Kidney tubule cell (primary cell): ENCODE measurements at places on chromosomes 11 and 22.

- DNase-seq: no peak
Observed at GRCh38 chr22:43317239-43317638, 25.9 kb downstream of the SCUBE1 start.

DNA sequence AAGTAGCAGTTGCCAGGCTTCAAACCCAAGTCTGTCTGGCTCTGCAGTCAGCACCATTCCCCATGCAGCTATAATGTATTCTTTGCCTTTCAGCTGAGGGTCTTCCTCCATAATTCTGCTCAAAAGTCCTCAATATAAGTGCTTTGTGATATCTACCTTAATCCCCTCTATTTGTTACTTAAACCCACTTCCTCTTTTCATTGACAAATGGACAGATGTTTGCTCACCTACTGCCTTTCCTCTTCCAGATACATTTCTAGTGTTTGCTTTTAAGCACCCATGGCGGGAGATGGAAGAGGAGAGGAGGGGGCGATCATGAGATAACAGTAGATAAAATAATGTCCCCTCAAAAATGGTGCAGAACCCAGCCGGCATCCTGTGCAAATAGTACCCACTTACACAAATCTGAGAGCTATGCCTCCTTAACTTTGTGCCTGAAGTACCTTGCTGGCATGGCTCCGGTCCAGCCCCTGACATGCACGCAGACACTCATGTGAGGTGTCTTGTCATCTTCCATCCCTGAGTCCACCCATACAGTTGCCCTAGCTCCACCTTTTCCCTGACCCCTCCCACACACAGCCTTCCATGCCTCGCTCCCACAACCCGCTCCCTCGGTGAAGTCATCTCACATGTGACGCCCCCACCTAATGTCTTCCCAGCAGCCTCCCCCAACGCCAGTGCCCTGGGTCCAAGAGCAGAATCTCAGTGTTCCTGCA is 109.6 kb downstream of the TRIM29 start:
- DNase-seq: no peak

DNA sequence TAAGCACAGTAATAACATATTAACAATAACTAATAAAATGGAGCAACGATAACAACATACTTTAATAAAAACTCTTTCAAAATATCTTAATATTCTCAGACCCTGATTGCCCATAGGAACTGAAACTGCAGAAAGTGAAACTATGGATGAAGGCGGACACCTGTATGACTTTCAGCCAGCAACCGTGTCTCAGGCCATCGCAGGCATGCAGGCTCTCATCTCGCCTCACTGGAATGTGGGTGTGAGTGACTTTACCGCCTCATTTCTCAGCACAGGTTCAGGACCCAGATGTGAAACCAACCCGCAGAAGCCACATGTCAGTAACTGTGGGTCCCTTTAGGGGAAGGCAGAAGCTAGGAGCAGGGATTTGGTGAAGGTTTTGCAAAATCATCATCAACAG is 539.1 kb downstream of the FAM181B start:
- DNase-seq: peak; percentile 28

DNA sequence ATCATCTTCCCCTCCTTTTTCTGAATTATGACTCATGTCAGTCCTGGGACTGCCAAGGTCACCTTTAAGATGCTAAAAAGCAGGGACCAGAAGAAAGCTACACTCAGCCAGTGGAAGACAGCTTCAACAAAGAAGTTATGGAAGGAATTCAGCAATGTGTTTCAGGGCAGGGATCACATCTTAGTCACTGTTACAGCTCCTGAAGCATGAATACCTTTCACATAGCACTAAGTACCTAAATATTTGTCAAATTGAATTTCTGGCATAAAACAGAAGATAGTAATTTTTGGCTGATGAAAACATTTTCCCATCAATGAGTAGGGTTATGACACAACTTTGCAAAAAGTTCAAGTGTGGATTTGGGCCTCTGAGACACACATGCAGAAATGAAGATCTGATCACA is 5.2 kb downstream of the DDB1 start:
- DNase-seq: no peak

DNA sequence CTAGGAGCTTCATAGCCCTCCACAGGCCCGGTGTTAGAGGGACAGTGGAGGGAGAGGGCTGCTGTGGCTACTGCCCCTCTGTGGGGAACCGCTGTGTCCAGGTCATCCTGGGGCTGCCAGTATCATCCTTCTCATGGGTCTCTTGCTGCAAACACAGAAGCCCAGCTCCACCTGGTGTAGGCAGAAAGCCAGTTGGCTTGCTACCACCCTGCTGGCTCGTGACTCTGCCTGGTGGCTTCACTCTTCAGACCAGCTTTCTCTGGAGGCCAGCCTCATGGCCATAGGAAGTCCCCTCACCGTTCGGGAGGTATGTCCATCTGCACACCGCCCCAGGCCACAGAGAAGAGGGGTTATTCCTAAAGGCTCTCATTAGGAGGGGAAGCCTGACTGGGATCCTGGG is 19.4 kb upstream of the SUSD2 start:
- DNase-seq: no peak

DNA sequence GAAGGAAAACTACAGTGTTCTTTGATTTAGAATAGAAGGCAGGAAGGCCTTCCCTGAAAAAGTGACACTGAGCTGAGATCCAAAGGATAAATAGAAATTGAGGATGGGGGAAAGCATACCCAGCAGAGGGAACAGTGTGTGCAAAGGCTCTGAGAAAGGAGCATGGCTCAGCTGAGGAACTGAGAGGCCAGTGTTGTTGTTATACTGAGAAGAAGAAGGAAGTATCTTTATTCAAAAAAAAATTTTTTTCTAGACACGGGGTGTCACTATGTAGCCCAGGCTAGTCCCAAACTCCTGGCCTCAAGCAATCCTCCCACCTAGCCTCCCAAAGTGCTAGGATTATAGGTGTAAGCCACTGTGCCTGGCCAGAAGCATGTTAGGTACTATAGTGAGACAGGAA is 3.5 kb upstream of the PIK3C2A start:
- no peak for DNase-seq

DNA sequence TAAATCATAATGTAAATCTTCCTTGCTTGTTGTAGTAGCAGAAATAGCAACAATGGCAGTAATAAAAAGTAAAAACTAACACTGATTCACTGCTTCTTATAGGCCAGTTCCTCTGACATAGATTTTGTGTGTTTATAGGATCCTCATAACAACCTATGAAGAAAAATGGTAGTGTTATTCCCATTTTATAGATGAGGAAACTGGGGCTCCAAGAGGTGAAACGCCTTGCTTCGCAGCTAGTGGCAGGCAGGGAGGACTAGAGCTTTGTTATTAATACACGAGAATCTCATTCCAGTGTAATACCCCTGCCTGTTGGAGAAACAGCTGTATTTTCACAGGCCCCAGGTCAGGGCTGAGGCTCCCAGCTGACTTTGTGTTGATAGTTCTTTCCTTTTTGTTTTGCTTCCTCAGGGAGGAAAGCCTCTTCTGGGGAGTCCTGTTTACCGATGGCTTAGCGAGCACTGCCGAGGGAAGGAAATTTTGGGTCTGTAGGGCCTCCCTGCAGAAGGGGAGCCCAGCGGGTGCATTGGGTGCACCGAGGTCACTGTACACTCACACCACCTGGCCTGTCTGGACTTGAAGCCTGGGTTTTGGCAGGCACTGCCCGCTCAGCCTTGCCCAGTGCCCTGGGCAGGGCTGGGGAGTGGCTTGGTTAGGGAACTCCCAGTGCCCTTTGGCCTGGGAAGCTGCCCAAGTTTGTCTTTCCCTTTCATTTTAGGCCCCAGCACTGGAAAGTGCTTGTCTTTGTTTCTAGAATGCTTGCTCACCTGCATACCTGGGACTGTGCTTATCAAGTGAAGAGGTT is 13.5 kb downstream of the KIAA1671 start:
- peak; percentile 61 for DNase-seq

DNA sequence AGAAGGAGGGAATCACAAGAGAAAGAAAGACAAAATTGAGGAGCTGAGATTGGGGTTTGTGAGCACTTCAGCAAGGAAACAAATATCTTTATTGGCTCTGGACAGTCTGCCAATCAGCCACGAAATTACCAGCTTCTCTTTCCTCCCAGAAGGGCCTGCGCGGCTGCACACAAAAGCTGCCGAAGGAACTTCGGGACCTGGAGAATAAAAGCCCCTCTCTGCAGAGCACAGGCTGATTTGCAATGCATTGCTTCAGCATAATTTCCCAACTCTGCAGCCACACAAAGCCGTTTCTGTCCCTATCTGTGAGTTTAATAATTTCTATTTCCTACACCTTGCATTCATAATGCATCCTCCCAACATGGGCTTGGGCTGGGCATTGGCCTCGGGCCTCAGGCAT is 522.6 kb downstream of the BUD13 start:
- no peak for DNase-seq

- DNase-seq: no peak
Observed at GRCh38 chr11:28713850-28714249, 605.7 kb downstream of the METTL15 start.
